NCI-H345 (cell line): ENCODE measurements at places on chromosomes 4 and X.
A peak's percentile ranks its signal among the peaks of the same experiment; 100 is the strongest.

DNA sequence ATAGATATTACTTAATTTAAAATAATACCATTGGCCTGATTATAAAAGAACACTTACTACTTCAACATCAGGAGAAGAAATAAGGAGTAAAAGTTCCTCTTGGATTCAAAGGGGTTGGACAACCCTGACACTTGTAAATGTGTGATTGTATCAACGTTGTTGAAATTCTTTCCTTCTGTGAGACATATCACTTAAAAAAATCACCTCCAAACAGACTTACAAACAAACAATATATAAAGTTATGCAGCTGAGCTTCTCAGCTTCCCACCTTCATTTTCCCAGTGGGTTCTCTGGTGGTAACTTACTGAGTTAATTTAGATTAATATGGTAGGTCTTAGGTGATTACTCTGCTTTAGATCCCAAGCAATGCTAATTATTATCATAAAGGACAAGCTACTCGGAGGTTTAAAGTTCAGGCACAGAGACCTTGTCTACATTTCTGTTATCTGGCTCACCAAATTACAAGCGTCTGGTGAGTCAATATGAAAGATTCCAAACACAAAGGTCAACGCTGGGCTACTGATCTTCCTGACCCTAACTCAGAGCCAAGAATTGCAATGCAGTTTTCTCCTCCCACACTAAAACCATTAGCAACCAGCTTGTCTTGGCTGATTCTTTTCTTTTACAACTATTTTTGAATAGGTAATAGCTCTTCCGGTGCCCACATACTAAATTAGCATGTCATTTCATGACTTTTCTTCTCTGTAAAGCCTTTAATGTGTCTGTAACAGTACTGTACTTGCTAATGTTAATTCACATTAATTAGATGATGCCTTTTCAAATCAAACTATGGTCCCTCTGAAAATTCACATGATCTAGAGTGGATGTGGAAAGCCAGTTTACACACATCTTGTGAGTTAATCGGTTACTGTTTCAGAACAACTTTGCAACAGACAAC is 157.6 kb downstream of the RASL11B start:
- DNase-seq, result no peak

GRCh38 chr4:37219242-37219641 is 25.3 kb upstream of the NWD2 start:
- DNase-seq, result peak; percentile 68

DNA sequence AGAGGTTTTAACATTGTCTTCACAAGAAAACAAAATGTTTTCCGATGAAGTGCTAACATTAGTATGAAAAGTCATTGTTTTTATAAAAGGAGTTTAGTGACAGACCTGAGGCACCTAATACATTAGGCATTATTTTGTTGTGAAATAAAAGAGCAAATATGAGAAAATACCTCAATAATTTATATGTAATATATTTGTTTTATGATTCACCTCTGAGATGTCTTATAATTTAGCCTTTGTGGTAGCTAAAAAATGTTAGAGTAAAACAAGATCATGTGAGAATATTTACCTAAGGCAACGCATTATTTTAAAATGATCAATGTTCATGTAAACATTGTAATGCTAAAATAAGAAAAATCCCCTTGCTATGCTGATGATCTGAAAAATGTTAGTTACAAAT is 100.9 kb upstream of the WDFY3 start:
- no peak for DNase-seq

DNA sequence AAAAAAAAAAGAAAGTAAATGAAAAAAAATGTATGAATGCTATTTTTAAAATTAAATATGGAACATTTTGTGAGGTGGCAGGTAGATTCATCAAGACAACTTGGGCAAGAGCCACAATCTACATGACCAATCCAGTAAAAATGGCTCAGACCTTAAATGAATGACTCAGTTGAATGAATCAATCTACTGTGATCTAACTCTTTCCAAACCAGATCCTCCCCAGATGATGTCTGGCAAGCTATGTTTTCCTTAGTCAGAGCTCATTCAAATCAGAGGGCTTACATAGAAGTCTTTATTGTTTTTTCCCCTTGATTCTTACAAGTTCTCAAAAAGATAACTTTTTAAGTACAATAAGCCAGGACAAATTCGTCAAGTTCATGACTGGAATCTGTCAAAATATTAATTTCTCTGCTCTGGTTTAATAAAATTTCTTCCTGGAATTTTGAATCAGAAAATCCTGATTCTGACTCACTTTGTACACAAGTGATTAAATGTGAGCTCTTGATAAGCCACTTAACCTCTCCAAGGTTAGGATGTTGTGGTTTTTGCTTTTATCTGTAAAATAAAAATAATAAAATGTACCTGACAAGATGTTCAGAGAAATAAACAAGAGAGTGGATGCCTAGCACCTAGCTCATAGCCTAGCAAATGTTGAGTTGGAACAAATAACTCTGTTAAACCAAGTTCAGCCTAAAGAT is 105.6 kb upstream of the SMIM31 start:
- no peak for DNase-seq

DNA sequence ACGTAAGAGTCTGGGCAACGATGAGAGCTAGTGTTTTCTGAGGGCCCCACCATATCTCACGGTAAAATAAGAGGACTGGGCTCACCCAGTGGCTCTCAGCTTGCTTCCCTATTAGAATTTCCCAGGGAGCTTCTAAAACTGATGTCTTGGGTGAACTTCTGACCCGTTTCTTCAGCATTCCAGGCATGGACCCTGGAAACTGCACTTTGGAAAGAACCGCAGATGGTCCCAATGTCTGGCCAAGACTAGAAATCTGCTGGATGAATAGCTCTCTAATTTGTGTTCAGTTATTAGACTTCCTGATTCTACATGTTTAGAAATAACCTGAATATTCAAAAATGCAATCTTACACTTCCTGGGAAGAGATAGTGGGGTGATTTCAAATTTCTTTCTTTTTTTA is 127.8 kb downstream of the ANOS1 start:
- DNase-seq, result no peak

DNA sequence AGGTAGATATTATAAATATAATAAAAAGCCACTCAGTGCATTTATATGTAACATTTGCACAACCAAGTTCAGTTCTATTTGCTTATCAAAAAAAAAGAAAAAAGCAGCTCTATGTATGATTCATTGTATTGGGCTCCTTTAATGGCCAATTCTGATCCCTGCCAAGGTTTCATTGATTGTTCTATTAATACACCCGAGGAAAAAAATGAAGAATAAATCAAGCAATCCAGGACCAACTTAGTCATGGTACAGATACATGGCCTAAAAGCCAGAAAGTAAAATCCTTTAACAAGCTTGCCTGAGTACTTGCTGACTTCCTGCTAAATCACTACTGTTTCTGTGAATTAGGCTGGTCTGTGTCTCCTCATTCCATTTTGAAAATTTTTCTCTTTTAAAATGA is 77.6 kb upstream of the PCDH7 start:
- DNase-seq, result no peak

- DNase-seq, result no peak
These were observed 62.6 kb upstream of the TSPAN5 start for GRCh38 chr4:98720871-98721480.

- peak; percentile 28 for DNase-seq
These were observed 218.5 kb downstream of the APBB2 start for GRCh38 chr4:40995850-40996249.

DNA sequence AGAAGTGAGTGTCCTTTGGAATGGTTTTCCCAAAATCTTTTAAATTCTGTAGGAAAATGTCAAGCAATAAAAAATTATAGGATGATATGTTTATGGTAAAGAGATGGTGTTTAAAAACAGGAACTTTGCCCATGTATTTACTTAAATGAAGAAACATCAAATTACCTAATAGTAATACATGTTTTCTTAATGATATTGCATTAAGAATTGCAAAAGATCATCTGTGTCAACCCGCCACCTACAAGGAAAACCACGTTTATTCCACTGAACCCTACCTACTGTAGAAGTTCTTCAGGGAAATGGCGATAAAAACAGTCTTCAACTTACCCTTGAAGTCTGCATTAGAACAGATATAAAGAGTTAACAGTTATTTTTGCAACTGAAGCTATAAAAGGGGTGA is 67.2 kb upstream of the NDP start:
- no peak for DNase-seq

GRCh38 chr4:173051716-173052115 is 116.9 kb upstream of the GALNT7 start:
- no peak for DNase-seq
